Activated T-cell treated with anti-CD3 and anti-CD28 coated beads, Interleukin-2, amount 50 U/mL, for 4 hours (primary cell): ENCODE measurements at places on chromosomes 7 and 10.

GRCh38 chr7:100584683-100585510 is 1.0 kb downstream of the LRCH4 start:
- no peak for DNase-seq

- DNase-seq, result no peak
Observed at GRCh38 chr7:24325708-24326107, 41.7 kb downstream of the NPY start.

GRCh38 chr10:82212753-82213152 is 337.8 kb downstream of the NRG3 start:
- DNase-seq, result no peak

DNA sequence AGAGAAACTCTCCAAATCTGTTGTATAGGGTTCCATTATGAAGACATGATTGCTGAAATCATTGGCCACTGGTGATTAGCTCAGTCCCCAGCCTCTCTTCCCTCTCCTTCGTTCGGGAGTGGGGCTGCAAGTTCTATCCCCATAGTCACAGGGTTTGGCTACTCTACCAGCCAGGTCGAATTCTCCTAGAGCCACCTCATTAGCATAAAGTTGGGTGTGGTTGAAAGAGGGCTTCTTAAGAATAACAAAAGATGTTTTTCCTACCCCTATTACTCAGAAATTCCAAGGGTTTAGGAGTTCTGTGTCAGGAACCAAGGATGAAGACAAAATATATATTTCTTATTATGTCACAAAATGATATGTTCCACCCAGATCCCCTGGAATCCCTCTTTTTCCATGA is 166.2 kb upstream of the YAE1 start:
- DNase-seq, result no peak

- no peak for DNase-seq
Observed at GRCh38 chr10:71810048-71810750, 36.9 kb upstream of the VSIR start.

GRCh38 chr7:154406312-154406711 is 354.1 kb downstream of the DPP6 start:
- no peak for DNase-seq

DNA sequence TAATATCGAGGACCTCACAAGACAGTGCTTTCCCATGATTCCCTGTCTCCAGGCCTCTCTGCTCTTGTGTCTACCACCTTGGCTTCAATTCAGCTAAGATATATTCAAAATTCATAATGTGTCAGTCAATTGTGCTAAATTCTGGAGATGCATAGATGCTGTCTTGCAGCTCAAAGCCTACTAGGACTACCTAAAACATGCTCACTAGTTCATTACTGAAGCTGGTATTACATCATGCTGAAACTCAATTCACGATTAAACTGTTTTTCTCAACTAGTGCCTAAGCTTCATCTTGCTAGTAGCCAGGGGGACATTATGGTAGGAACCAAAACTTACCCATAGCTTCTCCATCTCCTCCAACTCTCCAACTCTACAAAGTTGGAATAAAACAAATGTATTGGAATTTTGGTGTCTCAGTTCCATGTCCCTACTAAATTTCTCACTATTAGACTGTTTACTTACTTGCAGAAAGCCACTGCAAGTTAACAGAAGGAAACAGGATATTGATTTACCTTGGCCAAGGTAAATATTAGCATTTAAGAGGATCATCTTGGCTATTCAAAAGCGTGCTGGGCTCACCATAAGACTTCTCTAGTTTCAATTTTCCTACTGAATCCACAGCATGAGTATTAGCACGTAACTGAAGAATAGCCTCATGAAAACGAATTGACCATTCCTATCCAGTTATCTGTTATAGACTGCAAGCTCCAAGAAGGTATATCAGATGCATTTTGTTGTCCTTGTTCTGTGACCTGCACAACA is 53.6 kb downstream of the CREB3L2 start:
- DNase-seq, result no peak

GRCh38 chr10:122829454-122829853 is 16.2 kb downstream of the CUZD1 start:
- no peak for DNase-seq

GRCh38 chr10:17872191-17873091 is 63.3 kb downstream of the MRC1 start:
- no peak for DNase-seq

- DNase-seq, result no peak
Observed at GRCh38 chr7:33091111-33091531, 18.1 kb downstream of the RP9 start.

- no peak for DNase-seq
Observed at GRCh38 chr7:45401851-45402250, 172.3 kb upstream of the ADCY1 start.

DNA sequence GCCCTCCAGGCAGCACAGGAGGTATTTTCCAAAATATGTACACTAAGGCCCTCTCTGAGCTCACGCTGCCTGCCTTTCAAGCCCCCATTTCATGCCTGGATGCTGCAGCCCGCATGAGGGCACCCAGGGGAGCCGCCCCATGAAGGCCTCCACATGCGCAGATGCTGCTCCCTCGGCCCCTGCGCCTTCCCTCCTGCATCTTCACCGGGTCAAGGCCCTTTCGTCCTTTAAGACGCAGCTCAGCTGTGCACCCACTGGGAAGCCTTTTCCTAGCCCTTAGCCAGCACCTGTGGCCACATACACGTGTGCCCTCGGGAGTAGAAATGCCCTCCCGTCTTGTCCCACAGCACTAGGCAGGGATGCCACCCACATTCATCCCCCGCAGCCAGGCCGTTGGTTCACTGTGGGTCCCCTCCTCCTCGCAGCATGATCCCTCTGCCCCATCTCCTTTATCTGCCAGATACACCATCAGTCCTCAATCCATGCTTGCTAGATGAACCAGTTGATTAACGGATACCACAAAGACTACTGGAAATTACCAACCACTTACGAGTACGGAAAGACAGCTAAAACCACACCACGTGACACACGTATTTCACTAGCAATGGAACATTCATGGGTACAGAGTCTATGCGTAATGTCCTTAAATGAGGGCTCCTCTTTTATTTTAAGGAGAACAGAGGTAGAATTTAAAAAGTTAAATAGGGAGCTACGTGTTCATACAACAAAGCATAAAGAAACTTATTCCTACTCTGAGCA is 278.0 kb downstream of the TNS3 start:
- no peak for DNase-seq
